ENCODE measurements at places on chromosomes 7 and 10. TPM values are rescaled to one million over a fixed set of nuclear protein-coding genes. Genes with fewer than 3 reads are reported as not detected.
A peak's percentile ranks its signal among the peaks of the same experiment; 100 is the strongest.

- no peaks in the 10 kb centered on the region for H3K4me1 ChIP-seq
- no peaks in the 10 kb centered on the region for H3K36me3 ChIP-seq
- no peak overlapping the region for H3K4me3 ChIP-seq
- peaks cover 4% of the 10 kb centered on the region for H3K27me3 ChIP-seq
Measured at GRCh38 chr7:148185041-148185440, 405.5 kb upstream of the C7orf33 start.

DNA sequence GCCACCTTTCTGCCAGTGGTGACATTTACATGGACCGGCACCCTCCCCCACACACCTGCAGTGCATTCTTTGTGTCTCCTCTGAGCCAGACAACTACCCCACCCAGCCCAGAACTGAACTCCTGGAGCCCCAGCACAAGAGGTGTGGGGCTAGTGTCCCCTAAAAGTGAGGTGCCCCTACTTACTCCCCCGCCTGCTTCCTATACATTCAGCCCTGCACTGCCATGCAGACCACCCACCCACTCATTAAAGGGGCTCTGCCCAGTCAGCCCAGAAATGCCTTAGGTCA is 1.9 kb downstream of the SAP25 start:
- peak overlapping the region; percentile 67 for H3K27ac ChIP-seq
- no peak for DNase-seq
- H3K4me1 ChIP-seq = peaks cover 58% of the 10 kb centered on the region
- H3K36me3 ChIP-seq = peaks cover 36% of the 10 kb centered on the region
- H3K27me3 ChIP-seq = no peaks in the 10 kb centered on the region
- H3K4me3 ChIP-seq = peak overlapping the region; percentile 51

DNA sequence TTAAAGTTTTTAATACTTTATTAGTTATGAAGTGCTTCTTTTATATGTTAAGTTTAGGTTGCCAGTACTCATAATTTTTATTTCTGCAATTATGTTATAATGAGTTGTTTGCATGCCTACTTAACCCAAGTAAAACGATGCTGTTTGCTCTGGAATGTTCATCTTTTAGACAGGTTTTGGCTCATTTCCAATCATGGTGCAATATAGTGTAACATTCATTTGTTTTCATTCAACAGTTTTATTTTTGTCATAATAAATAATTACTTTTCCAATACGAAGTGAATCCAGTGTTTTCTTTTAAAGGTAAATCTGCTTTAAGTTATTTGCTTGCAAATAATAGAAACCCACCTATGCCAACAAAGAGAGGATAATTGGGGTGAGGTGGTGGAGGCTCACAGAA is 22.1 kb downstream of the ARL5B start:
- H3K4me1 ChIP-seq = peaks cover 16% of the 10 kb centered on the region
- no peak overlapping the region for H3K4me3 ChIP-seq
- no peak for DNase-seq
- H3K27me3 ChIP-seq = no peaks in the 10 kb centered on the region

DNA sequence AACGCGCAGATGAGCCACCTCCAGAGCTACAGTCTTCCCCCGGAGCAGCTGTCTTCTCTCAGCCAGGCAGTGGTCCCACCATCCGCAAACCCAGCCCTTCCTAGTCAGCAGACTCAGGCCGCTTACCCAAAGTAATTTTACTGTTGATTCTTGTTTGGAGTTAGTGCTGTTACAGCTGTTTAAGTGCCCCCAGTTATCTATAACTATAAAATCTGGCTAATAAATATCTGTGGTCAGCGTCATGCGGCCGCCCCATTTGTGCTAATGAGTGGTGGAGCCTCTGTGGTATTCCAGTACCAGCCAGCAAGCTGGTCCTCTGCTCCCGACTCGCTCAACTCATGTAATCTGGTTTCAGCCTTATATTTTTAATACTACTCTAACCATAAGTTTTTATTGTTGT is 43.2 kb upstream of the TMEM236 start:
- DNase-seq = no peak
- H3K27me3 ChIP-seq = no peaks in the 10 kb centered on the region
- no peak overlapping the region for H3K4me3 ChIP-seq
- H3K36me3 ChIP-seq = peaks cover 84% of the 10 kb centered on the region
- H3K27ac ChIP-seq = no peak overlapping the region
- H3K4me1 ChIP-seq = no peaks in the 10 kb centered on the region

- DNase-seq = no peak
- H3K27me3 ChIP-seq = no peaks in the 10 kb centered on the region
- H3K27ac ChIP-seq = no peak overlapping the region
- no peaks in the 10 kb centered on the region for H3K4me1 ChIP-seq
- no peak overlapping the region for H3K4me3 ChIP-seq
Measured at GRCh38 chr10:127375461-127375860, 173.6 kb upstream of the NPS start.

- H3K4me1 ChIP-seq = no peaks in the 10 kb centered on the region
- H3K4me3 ChIP-seq = no peak overlapping the region
- H3K36me3 ChIP-seq = no peaks in the 10 kb centered on the region
- peaks cover 22% of the 10 kb centered on the region for H3K27me3 ChIP-seq
Measured at GRCh38 chr7:118328505-118329211, 104.2 kb downstream of the ANKRD7 start.

- H3K27me3 ChIP-seq = no peaks in the 10 kb centered on the region
- no peak for DNase-seq
- H3K27ac ChIP-seq = no peak overlapping the region
- H3K36me3 ChIP-seq = peaks cover 1% of the 10 kb centered on the region
Measured at GRCh38 chr10:101495324-101495925, 92.6 kb downstream of the POLL start.

Gene PLEKHS1
- total RNA-seq = not detected

DNA sequence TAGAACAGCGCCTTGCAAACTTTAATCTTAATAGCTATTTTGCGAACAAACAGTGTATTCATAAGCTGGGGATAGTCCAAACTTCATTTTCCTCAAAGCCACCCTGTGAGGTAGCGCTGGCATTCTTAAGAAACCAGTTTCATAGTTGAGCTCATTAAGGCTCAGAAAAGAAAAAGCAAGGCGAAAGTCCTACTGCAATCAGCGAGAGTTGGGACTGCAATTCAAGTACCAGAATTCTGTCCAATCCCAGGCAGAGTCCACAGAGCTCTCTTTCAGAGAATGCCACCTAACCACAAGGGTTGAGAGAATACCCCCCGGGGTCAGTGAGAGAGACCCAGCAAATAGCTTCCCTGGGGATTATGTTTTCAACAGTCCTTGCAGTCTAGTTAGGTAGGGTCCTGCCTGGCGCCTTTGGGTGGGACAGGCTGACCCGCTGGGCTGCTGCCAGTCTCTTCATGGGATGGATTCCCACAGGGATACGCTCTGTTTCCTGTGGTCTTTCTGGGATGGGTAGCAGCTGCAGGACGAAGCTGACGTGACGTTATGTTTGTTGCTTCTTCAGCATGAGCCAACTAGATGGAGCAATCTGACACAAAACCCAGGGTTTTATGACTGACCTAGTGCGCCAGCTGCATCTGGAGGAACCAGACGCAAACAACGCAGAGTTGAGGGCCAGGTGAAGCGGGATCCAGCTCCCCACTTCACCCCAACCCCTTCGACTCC is 16.0 kb downstream of the BMPER start:
- H3K27me3 ChIP-seq = peaks cover 7% of the 10 kb centered on the region
- no peak for DNase-seq
- H3K4me3 ChIP-seq = no peak overlapping the region
- H3K27ac ChIP-seq = no peak overlapping the region

Gene INHBA
- total RNA-seq = not detected
